Activated CD8-positive, alpha-beta T cell treated with anti-CD3 and anti-CD28 coated beads, Interleukin-2, amount 10 ng/mL, durations not matched to agents 7 days and 5 days (primary cell): ENCODE measurements at places on chromosomes 5 and 9. TPM values are rescaled to one million over a fixed set of nuclear protein-coding genes. Genes with fewer than 3 reads are reported as not detected.
A peak's percentile ranks its signal among the peaks of the same experiment; 100 is the strongest.

DNA sequence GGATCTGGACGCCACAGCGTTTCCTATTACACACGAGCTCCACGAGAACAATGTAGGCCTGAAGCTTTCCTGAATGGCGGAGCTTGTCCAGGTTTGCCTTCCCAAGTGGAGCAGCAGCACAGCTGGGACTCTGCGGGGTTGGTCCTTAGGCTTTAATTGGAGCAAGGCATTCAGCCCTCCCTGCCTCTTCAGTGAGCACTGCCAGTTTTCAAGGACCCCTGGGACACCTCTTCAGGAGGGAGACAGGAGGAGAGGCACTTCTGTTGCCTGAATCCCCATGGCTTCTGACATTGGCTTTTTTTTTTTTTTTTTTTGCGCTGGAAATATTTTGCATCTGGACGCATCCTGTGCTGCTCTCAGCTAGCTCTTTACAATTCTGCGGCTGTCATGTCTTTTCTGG, 179.4 kb downstream of the SEMA6A start:
- no peak for DNase-seq
- no peaks in the 10 kb centered on the region for H3K4me1 ChIP-seq
- H3K4me3 ChIP-seq = no peak overlapping the region
- H3K27ac ChIP-seq = no peak overlapping the region
- H3K36me3 ChIP-seq = no peaks in the 10 kb centered on the region
- no peaks in the 10 kb centered on the region for H3K27me3 ChIP-seq

GRCh38 chr9:128771094-128771721, 519 bp downstream of the ZER1 start:
- DNase-seq = peak; percentile 38
- no peaks in the 10 kb centered on the region for H3K36me3 ChIP-seq
- H3K4me1 ChIP-seq = peaks cover 21% of the 10 kb centered on the region
- H3K27ac ChIP-seq = peak overlapping the region; percentile 95

Gene SLC36A3
- total RNA-seq = not detected

Gene HAPLN1
- total RNA-seq = not detected

DNA sequence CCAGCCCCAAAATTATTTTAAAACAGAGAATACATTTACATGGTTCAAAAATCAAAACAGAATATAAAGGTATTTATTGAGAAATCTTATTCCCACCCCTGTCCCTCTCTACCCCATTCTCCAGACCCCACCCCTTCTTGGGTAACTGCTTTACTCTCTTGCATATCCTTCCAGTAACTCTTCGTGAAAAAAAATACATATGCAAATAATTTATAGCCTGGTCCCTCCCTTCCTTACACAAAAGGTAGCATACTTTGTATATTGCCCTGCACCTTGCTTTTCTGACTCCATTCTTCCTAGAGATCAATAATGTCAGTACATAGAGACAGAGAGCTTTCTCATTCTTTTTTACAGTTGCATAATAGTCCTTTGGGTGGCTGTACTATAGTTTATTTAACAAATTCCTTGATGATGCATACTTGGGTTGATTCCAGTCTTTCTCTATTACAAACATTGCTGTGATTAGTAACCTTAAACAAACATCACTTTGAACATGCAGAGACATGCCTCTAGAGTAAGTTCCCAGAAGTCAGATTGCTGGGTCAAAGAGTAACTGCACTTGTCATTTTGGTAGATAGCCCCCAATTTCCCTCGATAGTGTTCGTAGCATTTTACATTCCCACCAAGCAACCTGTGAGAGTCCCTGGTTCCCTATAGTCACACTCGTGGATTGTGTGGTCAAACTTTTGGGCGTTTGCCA, 47.9 kb downstream of the STOM start:
- no peak overlapping the region for H3K4me3 ChIP-seq
- no peaks in the 10 kb centered on the region for H3K27me3 ChIP-seq
- peaks cover 34% of the 10 kb centered on the region for H3K4me1 ChIP-seq
- no peak for DNase-seq
